ENCODE measurements at places on chromosomes 2 and 18.

DNA sequence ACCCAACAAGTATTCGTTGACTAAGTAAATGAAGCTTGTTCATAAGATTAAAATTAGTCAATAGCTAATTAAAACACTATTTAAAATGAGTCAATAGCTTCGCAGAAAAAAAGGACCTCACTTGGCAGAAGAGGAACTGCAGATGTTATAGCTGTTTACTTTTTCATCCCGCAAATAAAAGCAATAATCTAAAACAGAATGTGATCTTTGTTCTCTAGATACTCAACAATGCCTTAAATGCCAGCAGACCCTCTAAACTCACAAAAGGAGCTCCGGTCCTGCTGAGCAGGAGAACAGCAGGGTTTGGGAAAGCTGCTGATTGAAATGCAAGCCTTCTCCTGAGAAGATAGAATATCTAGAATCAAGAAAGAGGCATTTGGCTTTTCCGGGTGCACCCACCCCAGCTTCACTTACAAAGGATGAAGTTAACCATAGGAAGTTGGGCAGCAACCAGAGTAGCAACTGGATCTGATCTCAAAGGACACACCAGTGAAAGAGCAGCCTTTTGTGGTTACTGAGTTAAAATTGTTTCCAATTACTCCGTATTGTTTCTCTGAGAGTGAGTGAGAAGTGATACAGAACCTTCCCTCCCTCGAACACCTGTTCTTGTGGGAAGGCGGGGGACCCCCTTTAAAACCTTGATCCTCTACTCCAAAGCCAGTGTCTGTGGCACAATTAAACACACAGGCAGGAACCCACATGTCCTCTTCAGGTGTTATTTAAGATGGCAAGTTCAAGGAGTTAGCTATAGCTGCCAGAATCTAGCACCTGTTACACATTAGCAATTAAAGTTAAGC lies 6.8 kb downstream of the CCBE1 start:
- DNase-seq, result no peak

- DNase-seq, result no peak
These were observed 11.8 kb downstream of the IGFBP2 start for GRCh38 chr2:216644842-216645635.

DNA sequence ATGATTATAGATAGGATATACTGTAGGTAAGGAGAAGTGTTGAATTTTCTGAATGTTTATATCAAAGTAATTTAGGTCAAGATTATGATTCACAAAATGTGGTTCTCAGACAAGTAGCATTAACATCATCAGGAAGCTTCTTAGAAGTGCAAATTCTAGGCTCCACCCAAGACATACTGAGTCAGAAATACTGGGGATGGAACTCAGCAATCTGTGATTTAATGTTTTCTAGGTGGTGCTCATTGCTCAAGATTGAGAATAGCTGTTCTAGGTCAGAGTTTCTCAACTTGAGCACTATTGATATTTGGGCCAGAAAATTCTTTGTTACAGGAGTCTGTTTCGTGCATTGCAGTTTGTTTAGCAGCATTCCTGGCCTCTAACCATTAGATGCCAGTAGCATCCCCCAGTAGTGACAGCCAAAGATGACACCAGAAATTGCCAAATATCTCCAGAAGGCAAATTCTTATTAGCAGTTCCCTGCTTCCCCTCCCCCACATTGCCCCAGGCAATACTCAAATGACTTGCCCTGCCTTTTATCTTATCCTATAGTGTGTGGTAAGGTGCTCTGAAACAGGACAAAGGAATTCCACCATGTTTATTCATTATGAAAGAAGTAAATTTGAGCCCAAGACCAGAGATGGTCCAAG lies 1001.2 kb downstream of the DPP10 start:
- no peak for DNase-seq

- DNase-seq, result no peak
These were observed 7.7 kb upstream of the ARID5A start for GRCh38 chr2:96528700-96529375.

GRCh38 chr2:143357966-143358365 lies 228.7 kb downstream of the ARHGAP15 start:
- DNase-seq, result no peak

DNA sequence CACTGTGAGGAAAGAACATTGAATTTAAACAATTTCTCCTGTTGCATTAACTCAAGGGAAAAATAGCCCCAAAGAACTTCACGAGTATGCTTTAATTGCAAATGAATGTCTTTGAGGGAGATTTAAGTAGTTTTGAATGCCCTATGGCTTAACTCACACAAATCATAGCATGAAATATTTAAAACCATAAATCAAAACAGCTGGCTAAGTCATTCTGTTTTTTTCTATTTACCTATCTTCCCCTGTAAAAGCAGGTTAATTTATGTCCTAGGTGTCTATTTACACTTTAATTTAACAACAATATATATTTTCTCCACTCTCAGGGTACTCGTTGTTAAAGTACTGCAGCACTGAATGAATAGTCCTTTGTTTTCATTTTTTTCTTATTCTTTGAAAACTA lies 118.8 kb upstream of the PIEZO2 start:
- no peak for DNase-seq

DNA sequence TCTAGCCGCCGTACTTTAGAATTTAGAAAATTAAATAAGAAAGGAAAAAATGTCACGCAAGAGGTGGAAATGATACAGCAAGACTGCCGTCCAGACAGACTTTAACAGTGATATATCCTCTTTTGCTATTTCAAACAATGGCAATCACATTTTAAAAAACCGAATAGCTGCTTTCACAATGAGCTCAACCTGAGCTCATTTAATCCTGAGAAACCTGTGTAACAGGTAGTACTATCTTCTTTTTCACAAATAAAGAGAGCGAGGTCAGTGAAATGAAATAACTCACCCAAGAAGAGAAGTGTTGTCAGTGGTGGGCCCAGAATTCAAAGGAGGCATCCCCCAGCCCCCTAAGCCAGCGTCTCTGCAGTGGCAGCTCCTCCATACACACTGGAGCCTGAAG lies 60.7 kb upstream of the DAPL1 start:
- no peak for DNase-seq

GRCh38 chr2:106147665-106148064 lies 46.4 kb downstream of the UXS1 start:
- DNase-seq, result no peak

DNA sequence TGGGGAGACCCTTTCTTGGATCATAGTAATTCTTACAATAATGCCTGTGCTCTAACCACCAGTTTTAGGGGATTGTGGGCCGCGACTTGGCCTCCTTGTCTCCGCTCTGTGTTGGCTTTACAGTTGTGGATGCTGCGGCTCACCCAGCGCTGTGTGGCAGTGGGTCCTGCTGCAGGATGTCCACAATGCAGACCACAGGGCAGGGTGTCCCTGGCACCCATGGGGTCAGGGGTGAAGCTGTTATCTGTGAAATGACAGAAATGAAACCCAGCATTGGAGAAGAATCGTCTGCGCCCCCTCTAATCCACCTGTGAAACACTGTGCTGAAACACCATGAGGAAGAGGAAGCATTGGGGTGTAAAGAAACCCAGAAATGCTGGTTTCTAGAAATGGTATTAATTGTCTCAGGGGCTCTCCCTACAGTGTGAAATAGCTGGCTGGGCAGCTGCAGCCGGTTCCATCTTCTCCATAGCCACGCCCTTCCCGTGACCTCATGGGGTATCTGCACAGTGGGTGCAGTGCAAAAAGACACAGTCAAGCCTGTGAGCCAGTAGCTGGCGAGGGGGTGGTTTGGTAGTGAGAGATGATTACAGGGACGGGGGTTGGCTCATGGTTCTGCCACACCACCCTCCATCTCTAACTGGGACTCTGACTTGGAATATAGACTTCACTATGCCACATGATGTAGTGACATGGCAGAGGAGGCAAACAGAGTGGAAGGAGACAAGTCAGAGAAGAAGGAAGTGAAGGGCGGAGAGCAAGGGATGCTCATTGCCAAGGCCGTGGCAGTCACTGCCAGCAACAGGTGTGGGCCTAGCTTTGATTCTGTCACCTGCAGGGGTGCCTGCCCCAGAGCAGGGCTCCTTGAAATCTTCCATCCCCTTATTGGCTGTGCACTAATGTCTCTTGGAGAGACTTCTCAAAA lies 16.2 kb downstream of the INPP4A start:
- no peak for DNase-seq

GRCh38 chr2:21269382-21269781 lies 145.6 kb downstream of the TDRD15 start:
- DNase-seq, result no peak

DNA sequence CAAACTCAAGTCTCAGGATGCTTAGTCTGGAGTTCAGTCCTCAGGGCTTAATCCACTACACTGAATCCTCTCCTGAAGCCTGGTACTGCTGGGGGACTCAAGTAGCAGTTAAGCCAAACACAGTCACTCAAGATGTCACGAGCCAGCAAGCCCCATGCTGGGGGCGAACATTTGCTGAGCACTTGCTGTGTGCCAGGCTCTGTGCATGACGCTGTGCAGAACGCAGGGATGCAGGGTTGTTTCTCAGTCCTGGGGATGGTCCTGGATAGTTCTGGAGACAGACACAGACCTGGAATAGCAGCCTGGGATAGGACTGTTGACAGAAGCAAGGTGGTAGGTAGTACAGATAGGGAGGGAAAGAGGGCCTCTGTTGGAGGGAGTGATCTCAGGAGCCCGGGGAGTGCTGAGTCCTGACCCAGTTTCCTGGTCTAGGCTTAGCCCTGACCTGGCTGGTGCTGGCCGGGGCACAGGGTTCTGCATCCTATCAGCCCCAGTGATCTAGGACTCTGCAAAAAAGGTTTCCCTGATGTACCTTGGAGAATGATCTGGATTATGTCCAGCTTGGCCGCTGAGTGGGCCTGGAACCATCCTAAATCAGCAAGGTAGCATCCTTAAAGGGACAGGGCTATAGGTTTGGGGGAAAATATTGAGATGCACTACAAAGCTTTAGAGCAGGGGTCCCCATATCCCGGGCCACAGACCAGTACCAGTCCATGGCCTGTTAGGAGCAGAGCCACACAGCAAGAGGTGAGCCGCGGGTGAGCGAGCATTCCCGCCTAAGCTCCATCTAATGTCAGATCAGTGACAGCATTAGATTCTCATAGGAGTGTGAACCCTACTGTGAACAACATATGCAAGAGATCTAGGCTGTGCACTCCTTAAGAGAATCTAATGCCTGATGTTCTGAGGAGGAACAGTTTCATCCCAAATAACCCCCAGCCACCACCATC lies 54.7 kb upstream of the OTOF start:
- DNase-seq, result no peak

DNA sequence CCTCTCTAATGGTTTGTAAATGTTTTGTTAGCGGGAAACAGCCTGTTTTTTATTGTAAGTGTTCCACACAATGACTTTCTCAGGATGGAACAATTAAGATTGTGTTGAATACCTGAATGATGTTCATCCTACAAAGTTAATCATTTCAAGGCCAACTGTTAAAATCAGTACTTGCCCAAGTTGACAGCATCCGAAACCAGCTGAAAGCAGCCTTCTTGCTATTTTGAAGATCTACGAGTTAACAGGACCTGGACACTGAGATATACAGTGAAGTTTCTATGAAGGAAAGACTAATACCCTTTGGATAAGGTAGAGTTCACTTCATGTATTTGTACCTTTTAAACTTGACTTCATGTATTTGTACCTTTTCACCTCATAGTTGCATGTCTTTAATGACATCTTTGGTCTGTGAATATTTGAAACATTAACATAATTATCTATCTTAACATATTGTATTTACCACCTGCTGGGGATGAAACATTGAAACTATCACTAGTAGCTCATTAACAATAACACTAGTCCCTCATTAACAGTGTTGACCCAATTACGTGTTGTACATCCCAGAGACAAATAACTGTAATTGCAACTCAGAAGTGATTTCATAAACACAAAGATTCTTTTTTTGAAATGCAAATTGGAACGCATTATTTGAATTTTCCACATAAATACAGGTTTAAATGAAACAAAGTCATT lies 556.0 kb upstream of the MEX3C start:
- no peak for DNase-seq

GRCh38 chr2:215476424-215476823 lies 40.6 kb upstream of the FN1 start:
- no peak for DNase-seq

- DNase-seq, result no peak
These were observed 39.8 kb downstream of the PIAS2 start for GRCh38 chr18:46877329-46877987.

DNA sequence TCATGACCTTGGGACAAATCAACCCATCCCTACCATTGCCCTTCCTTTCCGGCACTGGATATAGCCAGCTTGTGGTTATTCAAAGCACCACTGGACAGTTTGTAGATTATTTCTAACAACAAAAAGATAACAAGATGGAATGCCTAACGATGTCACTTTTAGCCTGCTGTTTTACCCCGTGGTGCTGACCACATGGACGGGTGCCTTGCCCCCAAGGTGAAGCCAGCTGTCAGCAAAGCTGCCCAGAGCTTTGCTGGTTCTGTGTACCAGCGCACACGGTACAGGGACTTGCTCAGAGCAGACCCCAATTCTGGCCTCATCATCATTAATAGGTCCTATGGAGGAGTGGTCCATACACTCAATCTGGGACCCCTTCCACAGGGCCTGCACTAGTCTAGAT lies 118.2 kb downstream of the MTCL1 start:
- DNase-seq, result no peak

DNA sequence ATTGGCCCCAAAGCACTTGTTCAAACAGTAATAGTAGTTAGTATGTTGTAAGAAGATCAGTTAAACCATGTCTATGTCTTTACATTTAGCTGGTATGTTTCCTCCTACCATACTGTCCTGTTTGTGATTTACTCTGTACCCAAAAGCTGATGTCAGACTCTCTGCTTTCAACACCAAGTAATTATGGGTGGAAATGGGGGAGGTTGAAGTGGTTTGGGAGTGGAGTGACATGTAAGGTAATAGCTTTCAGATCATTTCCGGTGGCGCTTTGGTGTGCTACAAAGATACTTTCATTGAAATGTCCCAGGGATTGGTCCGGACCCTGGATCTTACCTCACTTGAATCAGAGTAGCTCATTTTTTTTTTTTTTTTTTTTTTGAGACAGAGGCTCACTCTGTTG lies 39.7 kb upstream of the TGIF1 start:
- DNase-seq, result no peak

DNA sequence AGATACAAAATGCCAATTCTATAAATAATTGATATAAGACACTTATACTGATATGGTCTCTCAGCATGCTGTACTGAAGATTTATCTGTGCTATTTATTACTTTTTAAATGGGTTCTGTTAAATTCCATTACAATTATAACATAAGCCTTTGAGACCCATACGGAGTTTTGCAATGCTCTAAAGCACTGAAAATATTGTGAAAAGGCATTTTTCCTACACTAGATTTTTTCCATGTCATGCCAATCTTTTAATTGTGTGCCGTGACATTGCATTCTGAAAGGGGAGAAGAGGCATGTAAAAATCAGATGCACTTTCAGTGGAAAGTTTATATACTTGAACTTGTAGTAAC lies 46.5 kb downstream of the EFEMP1 start:
- no peak for DNase-seq

DNA sequence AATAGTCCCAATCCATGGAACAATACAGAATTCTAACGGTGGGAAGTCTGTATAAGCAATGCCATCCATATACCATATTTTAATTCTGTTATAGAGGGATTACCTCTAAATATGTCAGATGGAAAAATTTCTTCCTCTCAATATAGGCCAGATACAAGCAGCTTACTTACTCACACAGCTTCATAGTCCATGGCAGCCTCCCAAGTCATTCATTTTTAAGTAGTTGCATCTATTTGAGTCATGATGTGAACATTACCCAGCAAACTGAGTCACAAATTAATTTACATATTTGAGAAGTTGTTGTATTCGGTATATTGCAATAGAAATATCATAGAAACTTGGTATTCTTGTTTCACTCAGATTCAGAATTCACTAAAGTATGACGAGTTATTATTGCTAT lies 20.3 kb downstream of the TBR1 start:
- no peak for DNase-seq

- no peak for DNase-seq
These were observed 48.9 kb downstream of the AGAP1 start for GRCh38 chr2:235542733-235543127.

Data from stimulated activated CD4-positive, alpha-beta T cell treated with anti-CD3 and anti-CD28 coated beads, Interleukin-15, amount 100 ng/mL, for 1 hour (primary cell).